ENCODE measurements at places on chromosomes 4 and X. TPM values are rescaled to one million over a fixed set of nuclear protein-coding genes. Genes with fewer than 3 reads are reported as not detected.

DNA sequence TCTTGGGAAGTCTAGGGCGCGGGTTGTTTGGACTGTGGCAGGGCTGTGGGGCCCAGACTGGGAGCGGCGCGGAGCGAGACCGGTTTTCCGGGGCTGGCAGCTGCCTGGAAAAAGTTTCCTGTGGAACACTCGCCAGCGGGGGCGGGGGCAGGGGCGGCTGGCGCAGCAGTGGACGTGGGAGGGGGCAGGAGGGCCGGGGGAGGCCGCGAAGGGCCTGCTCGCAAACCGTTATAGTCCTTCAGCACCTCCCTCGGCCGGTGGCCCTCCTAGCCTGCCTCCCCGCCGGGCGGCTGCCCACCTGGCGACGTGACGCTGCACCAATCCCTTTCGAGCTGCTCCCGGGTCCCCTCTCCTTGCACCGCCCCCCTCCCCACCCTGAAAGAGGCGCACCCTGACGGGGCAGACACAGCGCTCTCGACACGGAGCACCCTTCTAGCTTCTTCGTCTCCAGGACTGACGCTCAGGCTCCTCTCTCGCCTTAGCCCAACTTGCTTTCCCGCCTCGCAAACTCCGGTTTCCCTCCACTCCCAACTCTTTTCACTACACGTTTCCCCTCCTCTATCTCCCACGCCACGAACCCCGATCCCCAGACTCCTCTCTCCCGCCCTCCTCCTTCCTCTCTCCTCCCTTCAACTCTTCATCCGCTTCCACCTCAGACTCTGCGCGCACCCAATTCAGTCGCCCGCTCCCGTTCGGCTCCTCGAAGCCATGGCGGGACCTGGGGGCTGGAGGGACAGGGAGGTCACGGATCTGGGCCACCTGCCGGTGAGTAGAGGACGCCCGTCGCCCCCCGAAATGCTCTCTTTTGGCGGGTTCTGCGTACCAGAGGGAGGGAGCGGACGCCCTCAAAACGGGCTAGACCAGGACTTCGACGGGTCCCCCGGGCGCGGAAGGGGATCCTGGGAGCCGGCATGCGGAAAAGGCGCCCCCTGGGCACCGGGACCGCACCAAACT lies at the start of gene NRK:
Gene NRK (plus strand): TSS at position 402 of the 954 bp plus-strand sequence. CDS start 307 bp downstream, at position 709.
- no peak for DNase-seq

DNA sequence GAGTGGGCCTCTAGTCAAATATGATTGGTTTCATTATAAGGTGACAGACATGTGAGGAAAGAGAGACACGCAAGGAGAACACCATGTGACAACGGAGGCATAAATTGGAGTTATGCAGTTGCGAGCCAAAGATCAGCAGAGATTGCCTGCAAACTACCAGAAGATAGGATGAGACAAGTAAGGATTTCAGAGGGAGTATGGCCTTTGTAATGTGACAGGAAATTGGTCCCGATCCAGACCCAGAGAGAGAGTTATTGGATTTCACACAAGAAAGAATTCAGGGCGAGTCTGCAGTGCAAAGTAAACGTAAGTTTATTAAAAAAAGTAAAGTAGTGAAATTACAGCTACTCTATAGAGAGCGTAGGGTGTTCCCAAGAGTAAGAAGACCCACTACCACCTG lies 35.7 kb upstream of the NDST4 start:
- no peak for DNase-seq

- DNase-seq, result no peak
Observed at GRCh38 chr4:2787230-2788100, 5.4 kb upstream of the SH3BP2 start.

GRCh38 chr4:73661646-73662119 lies 41.4 kb upstream of the RASSF6 start:
- DNase-seq, result no peak

DNA sequence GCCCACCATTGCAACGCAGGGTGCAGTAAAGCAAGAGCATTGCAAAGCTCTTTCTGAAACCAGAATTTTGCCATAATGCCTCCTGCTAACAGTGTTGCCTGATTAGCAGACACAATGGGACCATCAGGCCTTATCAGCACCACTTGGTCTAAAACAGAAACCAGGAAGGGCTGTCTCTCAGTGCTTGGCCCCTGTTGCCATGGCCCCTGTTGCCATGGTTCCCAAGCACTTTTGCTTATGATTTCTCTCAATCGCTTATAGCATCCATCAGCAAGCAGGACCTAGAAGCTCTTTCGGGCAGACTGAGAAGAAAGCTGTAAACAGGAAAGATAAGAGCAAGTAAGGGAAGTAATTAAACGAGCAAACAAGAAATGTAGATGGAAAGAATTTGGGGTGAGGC lies 36.8 kb downstream of the RTL5 start:
- no peak for DNase-seq

GRCh38 chrX:139058831-139059495 lies 347.4 kb upstream of the FGF13 start:
- DNase-seq, result no peak

ARL9 gene
- 0.10 TPM for total RNA-seq

FHIP1A gene
- 30.6 TPM for total RNA-seq

F9 gene
- total RNA-seq, result 0.20 TPM
